ENCODE measurements at places on chromosomes 7 and 10.

DNA sequence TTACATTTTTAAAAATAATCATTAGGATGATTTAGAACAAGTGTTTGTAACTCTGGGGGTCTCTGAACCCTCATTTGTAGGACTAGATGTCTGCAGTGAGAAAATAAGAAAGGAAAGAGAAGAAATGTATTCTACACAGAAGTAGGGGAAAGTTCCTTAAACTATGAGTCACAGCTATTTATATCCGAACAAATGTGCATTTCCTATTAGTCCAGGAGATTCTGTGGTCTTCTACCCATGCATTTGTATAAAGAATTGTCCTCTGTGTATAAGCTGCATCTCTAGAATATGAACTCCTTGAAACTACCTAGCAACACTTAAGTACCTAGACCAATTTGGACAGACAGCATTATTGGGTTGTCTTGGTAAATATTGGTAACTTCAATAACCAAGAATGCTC is 15.9 kb upstream of the CD36 start:
- no peak for DNase-seq

- DNase-seq = peak; percentile 5
Measured at GRCh38 chr10:31133251-31133791, 101.7 kb upstream of the ZNF438 start.

DNA sequence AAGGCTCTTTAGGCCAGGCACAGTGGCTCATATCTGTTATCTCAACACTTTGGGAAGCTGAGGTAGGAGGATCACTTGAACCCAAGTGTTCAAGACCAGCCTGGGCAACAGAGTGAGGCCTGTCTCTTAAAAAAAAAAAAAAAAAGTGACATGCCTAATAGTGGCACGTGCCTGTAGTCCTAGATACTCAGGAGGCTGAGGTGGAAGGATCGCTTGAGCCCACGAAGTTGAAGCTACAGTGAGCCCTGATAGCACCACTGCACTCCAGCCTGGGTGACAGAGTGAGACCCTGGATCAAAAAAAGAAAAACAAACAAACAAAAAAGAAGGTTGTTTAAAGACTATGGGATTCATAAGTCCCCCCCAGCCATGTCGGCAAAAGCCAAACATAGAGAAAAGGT is 42.2 kb upstream of the NRF1 start:
- DNase-seq = no peak

DNA sequence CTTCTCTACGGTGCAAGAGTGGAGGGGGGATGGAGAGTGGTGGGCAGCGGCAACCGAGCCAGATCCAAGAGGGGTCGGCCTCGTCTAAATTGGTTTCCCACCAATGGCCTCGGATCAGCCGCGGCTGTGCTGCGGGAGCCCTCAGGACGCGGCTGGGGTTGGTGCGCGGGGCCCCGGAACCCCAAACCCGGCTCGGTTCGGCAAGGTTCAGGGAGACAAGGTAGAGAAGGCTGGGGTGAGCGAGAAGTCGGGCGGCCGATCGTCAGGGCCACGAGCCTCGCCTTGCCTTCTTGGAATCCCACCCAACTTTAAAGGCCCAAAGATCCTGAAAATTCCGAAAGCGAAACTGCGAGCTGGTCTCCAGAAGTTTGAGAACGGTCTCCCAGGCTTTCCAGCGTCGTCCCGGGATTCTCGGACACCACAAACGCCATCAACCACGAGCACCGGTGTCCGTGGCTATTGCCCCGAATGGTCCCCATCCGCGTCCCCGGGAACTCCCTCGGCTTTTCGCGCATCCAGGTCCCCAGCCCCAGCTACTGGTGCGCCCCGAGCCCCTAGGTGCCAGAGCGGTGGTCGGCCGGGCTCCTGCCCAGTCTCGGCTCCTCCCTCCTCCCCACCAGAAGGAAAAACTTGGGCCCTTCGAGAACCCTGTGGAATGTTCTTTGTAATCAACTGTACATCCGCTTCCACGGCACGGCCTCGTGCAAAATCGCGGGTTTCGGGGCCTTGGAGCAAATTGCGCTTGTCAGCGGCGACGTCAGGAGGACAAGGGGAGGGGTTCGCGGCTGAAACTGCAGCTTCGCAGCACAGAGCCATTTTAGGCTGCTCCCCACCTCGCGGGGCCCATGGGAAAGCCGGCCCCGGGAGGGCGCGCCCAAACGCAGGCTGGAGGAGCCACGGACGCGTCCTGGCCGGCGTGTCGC is 3.2 kb downstream of the SFMBT2 start:
- no peak for DNase-seq

- no peak for DNase-seq
Measured at GRCh38 chr7:27685209-27685608, 22.5 kb upstream of the HIBADH start.

DNA sequence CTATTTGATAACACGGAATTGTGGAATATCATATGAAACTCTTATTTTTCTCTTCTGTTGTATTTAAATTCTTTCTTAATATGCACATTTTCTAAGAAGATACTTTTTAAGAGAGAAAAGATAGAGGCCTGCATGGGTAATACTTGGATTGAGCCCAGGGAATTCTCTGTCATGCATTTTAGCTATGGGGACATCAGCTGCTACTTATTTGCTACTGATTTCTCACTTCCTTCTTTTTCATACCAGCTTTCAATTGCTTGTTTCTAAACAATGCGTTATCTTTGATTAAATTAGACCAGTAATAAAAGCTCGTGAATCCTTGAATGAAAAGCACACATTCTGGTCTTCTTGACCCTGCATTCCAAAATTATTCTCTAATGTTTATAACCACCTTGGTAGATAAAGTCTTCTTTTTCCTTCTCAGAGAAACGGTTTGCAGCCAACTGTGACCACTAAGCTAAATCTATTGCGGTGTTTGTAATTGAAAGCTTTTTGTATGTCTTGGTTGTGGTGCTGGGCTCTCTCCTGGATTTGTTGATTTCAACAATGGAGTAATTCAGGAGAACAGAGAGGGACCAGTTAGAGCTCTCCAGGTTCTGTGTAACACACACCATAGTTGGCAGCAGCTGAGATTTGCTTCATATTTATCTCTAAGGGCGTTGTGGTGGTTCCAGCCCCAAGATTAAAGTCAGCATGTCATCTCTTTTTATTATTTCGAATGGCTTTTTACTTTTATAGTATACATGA is 139.3 kb downstream of the PPP1R9A start:
- DNase-seq = peak; percentile 54

DNA sequence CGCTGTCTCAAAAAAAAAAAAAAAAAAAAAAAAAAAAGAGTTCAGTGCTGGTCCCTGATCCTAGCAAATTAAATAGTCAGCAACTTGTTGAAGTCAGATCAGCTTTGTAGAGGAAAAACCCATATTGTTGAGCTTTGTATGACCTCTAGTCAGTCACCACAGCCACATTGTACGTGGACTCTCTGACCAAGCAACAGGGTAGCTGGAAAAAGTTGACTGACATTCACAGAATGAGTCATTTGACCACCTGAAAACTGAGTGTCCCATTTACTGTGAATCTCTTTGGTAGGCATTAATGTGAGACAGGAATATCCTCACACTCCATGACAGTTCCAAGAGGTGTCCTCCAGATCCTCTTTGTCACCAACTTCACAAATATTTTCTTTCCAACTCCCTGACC is 371.1 kb downstream of the LRRTM3 start:
- DNase-seq = no peak

DNA sequence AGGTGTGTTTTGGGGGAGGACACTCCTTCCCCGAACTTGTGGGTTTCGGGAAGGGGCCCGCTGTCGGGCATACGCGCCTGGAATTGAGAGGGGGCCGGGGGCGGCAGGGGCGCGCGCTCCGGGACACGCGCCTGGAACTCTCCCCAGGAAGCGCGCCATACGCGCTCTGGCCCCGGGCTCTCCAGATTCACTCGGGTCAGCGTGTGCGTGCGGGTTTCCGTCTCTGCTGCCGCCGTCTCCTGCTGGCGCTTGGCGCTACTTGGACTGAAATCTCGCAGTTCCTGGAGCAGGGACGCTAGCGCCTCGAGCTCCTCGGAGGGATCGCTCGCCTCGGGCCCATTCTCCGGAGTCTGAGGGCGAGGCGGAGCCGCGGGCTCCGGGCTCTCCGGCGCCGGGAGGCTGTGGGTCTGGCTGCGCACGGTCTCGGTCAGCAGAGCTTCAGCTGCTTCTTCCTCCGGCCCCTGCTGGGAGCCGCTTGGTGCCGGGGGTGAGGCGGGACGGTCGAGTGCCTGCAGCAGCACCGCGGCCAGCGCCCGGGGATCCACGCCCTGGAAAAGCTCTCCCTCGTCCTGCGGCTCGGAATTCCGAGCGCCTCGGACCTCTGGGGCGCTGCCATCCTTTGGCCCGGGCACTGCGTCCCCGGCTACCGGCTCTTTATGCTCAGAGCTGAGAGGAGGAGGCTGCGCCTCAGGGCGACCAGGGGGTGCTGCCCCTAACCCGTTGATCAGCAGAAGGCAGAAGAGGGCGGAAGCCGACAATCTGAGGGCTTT is 1.1 kb downstream of the VGF start:
- DNase-seq = no peak

DNA sequence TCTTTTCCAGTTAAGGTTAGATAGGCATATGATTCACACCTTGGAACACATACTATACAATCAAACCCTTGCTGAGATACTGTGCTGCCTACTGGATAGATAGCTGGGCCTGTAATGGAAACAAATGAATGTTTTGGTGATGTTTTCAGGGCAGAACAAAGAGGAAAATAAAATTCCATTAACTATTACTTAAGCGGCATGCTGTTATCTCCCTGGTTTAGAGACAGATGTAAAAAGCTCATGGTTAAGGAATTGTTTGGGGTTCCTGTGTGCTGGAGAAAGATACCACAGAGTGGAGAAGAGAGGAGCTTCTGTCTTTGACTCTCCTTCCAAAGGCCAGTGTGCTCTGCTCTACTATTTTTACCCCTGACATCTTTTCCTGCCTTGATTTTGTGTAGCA is 341.1 kb downstream of the PLXDC2 start:
- DNase-seq = no peak

- DNase-seq = no peak
Measured at GRCh38 chr10:79243181-79244067, 103.8 kb upstream of the PPIF start.

DNA sequence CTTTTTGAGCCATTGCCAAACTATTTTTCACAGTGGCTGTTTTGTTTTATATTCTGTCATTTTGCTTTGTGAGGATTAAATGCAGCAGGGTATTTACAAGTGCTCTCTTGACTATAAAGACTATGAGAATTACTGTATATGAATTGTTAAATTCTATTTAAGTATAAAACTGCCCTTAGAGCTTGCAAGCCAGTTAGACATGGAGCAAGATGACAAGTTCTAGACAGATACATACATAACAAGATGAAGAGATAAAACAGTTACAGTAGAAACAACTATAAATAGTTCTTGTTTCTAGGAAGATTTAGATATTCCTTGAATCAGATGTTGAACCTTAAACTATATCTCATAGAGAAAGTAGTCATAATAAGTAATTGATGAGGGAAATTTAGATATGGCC is 60.6 kb downstream of the DNAH11 start:
- no peak for DNase-seq

DNA sequence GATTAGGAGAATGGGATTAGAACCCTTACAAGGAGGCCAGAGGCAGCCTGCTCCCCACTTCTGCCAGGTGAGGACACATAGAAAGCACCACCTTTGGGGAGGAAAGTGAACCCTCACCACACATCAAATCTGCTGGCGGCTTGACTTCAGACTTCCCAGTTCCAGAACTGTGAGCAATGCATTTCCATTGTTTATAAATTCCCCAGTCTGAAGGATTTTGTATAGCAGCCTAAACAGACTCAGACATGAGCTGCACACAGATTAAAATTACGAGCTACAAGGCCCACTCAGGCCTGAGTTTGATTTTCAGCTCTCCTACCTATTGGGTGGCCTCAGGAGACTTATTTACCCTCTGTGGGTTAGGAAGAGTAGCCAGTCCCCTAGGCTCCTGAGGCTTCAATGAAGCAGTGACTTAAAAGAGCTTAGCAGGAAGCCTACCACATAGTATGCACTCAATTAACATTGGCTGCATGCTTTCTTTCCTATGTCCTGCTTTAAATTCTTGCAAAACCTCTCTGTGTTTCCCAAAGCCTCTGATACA is 350.7 kb upstream of the ZMIZ1 start:
- DNase-seq = no peak

DNA sequence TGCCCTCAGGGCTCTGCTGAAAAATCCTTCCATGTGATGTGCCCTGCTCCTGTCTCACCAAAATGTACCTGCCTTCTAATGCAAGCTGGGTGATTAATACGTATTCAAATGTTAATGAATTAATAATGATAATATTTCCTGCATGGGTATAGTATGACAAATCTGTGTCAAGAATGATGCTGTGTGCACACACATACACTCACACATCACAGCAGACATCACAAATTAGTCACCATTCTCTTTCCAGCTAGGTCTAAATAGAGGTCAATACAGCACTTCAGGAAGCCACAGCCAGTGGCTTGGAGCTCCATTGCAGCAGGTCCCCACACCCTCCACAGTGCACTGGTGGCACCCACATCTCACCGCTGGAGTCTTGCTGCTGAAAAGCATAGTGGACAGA is 681.2 kb upstream of the NRP1 start:
- no peak for DNase-seq

- DNase-seq = no peak
Measured at GRCh38 chr7:85226361-85227085, 39.7 kb upstream of the SEMA3D start.

DNA sequence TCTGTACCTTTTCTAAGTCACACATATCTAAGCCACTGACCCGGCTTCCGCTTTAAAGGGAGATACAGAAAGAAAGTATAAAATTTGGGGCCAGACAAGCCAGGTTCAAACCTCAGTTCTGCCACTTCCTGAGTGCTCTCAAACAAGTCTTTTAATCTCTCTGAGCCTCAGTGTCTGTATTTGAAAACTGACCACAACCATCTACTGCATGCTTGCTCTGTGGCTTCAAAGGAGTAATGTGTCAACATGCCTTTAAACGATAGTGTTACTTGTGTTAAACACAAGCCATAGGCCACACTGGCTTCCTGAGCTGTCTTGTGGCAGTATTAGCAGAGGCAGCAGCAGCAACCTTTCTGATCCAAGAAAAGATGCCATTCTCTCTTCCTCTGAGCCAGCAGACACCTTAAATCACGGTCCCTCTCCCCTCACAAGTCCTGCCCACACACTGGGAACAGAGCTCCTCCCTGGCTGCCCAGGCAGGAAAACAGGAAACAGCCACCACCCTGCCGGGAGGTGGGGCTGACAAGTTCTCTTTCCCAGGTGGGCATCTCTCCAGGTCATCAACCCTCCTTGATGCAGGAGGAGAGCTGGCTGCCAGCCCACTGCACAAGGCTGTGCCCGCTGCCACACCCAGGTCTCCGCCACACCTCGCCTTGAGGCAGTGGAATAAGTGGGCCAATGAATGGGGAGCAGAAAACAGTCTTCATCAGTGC is 10.7 kb downstream of the HIP1 start:
- peak; percentile 4 for DNase-seq

Data from NCI-H2081 treated with DMSO at 0.1 percent for 48 hours (cell line).